Vagina (tissue), 2 donors: ENCODE measurements at places on chromosomes 12 and 14.
A peak's percentile ranks its signal among the peaks of the same experiment; 100 is the strongest.

- no peak for DNase-seq
Measured at GRCh38 chr12:69932676-69933552, 107.9 kb downstream of the MYRFL start.

GRCh38 chr12:52846356-52846970 lies 2.3 kb downstream of the KRT78 start:
- DNase-seq = no peak

DNA sequence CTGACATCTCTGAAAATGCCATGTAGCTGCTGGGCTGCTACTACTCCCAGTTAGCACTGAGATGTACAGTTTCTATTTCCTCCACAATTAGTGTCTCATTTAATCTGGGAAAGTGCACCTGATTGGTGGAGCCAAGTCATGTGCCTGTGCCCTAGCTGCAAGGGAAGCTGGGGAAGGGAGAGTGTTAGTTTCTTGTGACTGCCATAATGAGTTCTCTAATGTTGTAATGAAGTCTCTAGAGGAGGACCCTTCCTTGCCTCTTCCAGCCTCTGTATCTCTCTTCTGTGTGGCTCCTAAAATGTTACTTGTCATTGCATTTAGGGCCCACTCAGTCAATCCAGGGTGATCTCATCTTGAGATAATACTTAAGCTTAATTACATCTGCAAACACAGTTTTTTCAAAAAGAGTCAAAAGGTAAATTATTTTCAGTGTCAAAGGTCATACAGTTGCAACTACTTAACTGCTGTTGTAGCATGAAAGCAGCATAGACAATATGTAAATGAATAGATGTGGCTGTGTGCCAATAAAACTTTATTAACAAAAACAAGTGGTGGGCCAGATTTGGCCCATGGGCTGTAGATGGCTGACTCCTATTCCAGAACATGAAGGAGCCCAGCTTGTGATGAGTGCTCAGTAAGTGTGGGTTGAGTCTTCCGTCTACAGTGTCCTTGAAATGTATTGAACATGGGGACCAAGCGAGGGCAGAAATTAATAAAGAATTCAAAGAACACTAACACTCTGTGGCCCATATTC lies 137.2 kb upstream of the MAP1LC3B2 start:
- no peak for DNase-seq

DNA sequence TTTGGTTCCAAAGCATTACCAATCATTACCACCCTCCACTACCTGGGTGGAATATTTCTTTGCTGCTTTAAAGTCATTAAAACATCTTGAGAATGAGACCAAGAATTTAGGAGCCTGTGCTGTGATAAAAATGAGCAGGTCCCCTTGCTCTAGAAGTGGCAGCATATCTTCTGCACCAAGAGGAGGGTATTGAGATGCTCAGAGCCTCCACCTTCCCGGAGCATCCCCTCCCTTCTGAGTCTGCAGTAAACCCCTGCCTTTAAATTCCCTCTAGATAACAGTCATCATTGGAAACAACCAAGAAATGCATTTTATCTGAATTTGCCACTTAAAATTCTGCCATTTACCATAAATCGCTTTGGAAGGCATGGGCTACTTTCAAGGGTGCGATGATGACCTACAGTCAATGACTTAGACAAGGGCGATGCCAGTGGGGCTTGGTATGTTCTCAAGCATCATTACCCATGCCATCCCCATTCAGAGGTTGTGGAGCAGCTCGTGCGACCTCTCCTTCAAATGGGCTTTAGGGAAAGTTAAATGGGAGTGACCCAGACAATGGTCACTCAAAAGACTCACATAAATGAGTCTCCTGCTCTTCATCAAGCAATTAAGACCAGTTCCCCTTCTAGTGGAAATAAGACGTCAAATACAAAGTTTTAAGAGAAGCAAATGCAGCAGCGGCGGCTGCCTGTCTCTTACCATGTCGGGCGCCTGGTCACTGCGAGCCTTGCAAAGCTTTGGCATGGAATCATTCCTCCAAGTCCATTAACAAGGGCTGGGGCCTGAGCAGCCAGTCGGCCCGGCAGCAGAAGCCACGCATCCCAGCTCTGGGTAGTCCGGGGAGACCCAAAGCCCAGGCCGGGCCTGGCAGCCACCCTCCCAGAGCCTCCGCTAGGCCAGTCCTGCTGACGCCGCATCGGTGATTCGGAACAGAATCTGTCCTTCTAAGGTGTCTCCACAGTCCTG lies 334.5 kb downstream of the TMEM121 start:
- no peak for DNase-seq

DNA sequence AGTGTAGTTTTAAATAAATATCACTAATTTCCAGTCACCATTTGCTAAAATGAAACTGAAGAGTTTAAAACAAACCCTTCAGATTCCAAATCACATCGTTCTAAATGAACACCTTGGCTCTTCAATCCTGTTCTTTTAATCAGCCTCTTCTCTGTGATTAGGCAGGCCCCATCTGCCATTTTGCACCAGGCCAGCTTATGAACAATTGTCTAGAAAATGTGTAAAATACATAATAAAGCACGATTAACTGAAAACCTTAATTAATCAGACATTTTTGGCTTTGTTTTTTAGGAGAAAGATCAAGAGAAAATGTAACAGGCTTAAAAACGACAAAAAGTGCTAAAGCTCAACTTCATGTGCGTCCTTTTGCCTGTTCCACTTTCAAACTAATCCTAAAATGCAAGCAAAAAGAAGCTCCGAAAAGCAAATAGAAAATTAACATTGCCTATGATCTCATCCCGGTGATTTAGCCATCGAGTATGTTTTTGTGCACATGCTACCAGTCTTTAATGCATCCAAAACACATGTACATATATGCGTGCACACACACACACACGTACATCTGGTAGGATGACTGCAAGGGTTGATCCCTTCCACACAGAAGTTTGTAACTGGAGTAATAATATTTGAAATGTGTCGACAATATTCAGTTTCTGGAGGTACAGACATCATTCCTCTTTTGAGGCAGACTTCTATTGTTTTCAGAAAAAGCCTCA lies 288.6 kb downstream of the FOXN3 start:
- no peak for DNase-seq

DNA sequence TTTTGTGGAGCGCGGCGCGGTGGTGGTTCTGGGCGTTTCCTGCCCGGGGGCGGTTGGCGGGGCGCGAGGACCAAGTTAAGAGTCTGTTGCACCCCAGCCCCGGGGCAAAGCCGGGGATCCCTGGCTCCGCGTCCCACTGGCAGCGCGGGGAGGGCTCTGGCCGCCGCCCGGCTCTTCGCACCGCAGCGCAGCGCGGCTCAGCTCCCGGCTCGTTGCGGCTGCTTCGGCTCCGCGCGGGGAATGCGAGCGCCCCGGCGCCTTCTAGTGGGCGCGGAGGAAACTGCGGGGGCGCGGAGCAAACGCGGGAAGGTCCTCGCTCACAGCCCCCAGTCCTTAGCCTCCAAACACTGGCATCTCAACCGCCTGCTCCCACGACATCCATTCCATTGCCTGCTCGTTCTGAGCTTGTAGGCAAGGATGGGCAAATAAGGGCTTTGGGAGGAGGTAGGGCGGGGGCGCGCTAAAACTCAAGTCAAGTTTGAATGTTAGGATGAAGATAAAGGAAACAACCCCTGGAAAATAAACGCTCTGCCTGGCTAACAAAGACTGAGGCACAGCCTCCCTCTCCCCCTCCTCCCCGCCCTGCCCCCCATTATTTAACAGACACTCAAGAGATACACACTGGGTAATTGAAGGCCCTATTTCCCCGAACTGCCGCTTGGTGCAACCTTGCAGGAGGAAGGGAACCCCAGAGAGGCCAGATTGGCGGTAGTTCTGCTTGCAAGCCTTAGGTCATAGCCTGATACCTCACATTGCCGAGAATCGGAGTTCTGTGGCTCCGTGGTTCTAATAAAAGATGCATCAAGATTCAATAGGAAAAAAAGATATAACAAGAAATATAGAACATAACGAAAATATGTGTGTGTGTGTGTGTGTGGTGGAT lies at the start of gene B4GALNT1:
Gene B4GALNT1, minus strand, starts transcription at position 244 of the 883 bp plus-strand sequence. CDS start 1,069 bp downstream, outside the sequence.
- DNase-seq = peak; percentile 72

DNA sequence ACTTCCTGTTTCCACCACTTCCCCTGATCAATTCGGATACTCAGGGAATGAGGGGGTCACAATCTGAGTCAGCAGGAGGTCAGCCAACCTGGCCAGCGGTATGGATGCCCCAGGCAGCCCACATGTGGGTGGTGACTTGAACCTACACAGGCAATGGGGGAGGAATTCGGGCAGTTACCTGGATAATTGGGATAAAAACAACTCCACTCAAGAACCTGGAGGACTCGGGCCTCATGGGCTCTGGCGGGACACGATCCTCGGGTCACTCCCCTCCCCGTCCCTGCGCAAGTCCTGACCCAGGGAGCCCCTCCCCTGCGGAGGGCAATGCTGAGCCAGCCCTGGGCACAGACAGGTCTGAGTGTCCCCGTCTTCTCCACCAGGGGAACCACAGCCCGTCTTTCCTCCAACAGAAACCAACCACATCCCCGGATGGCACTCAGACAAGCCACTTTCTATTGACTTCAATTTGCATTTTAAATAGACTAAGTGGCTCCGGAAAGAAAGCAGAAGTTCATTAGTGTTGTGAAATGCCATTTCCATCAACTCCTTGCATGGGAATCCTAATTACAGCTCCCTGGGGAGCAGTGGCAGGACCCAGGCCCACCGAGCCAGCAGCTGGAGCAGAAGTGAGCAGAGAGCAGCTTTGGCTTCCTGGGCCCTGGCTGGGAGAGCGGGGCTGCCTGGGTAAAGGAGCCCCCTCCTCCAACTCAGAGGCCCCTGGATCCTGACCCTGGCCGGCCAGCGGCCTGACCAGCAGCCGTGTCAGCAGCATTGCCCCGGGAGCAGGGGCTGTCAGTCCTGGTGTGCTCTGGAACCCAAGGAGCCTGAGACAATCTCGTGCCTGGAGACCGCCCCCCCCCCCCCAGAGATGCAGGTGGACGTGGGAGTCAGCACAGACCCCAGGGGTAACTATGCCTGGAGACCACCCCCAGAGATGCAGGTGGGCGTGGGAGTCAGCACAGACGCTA lies 374.1 kb downstream of the ADGRD1 start:
- peak; percentile 40 for DNase-seq

DNA sequence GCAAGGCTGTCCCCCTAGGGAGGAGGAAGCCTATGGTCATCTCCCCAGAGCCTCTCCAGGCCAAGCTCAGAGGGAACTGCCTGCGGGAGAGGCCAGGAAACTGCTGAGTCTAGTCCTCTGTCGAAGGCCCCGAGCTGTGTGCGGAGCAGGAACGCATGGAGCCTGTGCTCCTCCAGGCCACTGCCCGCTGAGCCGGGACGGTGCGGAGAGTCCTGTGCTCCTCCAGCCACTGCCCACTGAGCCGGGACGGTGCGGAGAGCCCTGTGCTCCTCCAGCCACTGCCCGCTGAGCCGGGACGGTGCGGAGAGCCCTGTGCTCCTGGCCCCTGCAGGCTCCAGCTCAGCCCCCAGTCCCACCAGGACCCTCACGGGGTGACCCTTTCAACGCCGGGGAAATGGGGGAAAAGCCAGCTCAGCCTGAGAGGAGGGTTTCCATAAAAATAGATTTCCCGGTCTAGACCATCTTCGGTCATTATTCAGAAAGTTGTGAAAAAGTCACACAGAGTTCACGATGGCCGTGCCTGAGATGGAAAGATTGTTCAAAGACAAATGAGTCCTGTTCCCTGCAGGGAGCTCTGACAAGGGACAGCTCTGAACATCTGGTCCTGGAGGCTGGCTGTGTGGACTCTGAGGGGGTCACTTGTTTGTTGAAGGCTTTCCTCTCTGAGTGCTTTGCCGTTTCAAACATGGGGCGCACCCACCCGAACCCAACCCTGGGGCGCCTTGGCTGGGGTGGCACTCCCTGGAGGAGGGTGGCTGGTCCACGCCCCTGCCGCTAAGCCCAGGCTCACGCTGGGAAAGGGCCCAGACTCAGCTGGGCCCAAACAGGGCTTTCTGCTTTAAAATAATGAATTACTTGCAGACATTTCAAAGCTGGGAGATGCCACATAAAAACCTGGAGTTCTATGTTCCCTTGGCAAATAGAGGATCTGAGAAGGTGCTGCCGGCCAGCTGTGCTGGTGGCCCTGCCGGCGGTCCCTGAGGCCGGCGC lies 85.5 kb downstream of the ADGRD1 start:
- no peak for DNase-seq

GRCh38 chr12:92544322-92544721 lies 158.5 kb upstream of the PLEKHG7 start:
- DNase-seq = no peak

DNA sequence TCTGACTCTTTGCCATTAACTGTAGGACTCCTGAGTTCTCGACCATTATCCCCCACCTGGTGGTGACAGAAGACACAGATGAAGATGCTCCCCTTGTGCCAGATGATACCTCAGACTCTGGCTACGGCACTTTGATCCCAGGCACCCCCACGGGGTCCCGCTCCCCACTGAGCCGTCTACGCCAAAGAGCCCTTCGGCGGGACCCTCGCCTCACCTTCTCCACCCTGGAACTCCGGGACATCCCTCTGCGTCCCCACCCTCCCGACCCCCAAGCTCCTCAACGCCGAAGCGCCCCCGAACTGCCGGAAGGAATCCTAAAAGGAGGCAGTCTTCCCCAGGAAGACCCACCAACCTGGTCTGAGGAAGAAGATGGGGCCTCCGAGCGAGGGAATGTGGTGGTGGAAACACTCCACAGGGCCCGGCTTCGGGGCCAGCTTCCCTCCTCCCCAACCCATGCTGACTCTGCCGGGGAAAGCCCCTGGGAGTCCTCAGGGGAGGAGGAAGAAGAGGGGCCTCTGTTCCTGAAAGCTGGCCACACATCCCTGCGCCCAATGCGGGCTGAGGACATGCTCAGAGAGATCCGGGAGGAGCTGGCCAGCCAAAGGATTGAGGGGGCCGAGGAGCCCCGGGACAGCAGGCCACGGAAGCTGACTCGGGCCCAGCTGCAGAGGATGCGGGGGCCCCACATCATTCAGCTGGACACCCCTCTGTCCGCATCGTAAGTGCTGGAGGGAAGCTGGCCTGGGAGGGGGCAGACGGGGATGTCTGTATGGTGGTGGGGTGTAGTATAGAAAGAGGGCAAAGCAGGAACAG lies 14.4 kb downstream of the TNFRSF1A start:
- no peak for DNase-seq

DNA sequence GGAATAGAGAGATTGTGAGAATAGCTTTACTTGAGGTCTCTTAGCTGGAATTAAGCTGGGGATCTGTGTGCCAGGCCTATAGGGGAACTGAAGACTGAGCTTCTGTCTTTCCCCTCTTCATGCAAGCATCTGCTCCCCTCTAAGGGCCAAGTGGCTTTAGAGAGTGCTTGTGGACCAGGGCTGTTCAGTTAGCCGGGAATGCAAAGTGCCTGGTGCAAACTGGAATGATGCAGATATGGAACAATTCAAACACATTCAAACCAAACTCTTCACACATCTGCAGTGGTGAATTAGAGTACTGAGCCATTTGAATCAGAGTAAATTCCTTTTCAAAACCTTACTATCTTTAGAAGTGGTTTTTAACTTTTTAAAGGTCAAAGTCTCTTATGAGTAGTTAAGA lies 99.0 kb downstream of the LIN7A start:
- DNase-seq = no peak

DNA sequence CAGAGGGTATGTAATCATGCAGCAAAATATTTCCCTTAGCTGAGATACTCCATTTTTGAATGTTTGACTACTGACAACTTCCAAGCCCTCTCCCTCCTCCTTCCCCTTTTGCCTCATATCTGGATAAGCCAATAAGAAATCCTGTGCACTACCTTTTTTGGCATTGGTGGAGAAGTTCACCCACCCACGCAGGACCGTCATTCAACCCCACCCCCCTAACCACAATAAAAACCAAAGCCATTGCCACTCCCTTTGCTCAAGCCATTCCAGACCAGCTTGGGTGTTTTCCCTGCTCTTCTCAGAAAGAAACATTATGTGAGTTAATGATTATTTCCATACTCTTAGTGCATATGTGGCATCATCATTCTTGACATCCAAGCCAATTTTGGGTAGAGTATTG lies 176.7 kb downstream of the PTPN11 start:
- no peak for DNase-seq

GRCh38 chr12:14156606-14157005 lies 175.2 kb upstream of the GRIN2B start:
- no peak for DNase-seq

- no peak for DNase-seq
Measured at GRCh38 chr12:54376596-54376995, 7.9 kb downstream of the ZNF385A start.
